ENCODE measurements at places on chromosomes 1 and 21.

- no peak for DNase-seq
These were observed 177.5 kb downstream of the LMO4 start for GRCh38 chr1:87506147-87506546.

DNA sequence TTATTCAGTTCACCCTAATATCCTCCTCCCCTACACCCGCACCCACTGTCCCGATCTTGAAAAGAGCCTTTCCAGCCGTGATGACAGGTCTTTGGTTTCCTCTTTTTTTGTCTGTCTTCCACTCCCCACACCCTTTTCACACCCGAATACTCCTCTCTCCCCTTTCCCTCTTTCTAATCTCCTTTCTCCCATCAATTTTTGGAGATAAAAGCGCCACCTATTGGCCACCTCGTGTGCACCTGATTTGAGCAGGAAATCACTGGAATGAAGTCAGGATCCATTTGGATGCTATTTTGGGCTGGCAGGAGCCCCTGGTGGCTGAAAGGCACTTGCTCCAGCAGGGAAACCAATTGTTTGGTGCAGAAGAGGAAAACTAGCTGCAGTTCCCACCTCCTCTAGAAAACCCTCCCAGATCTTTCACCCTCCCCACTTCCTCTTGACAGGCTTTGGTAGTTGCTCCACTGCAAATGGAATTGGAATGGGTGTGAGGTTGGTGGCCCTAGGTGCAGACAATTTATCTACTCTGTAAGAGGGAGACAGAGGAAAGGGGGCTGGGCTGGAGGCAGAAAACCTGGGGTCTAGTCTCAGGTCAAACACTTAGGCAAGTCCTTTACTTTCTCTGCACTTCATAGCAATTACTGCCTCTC lies 8.4 kb downstream of the FOXE3 start:
- DNase-seq = peak; percentile 53

DNA sequence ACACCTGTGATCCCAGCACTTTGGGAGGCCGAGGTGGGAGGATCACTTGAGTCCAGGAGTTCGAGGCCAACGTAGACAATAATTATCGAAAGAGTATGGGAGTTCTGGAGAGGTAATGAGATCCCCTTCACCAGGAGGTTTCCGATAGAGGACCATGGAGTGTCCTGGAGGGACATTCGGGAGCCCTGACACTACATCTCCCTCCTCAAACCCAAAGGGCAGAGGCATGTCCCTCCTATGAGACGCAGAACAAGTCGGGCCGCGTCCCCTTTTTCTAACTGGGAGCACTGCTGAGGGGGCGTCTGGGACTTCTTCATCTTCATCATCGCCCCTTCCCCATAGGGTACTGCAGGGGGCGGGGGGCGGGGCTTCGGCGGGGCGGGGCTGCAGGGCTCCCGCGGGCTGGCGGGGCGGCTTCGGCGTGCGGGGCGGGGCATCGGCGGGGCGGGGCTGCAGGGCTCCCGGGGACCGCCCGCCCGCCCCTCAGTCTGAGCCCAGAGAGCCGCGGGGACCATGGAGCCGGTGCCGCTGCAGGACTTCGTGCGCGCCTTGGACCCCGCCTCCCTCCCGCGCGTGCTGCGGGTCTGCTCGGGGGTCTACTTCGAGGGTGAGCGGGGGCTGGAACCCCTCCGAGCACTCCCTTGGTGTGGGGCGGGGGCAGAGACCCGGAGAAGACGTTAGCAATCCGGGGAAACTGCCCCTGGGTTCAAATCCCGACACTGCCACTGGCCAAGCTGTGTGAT lies at the start of gene THEMIS2:
THEMIS2 (plus strand) TSS at position 486 of the 743 bp plus-strand sequence; CDS start at position 514, 28 bp downstream.
- DNase-seq = no peak

- DNase-seq = no peak
These were observed 9.3 kb downstream of the ATP1A2 start for GRCh38 chr1:160124705-160125478.

GRCh38 chr1:96096613-96097321 lies 624.8 kb upstream of the PTBP2 start:
- DNase-seq = no peak

DNA sequence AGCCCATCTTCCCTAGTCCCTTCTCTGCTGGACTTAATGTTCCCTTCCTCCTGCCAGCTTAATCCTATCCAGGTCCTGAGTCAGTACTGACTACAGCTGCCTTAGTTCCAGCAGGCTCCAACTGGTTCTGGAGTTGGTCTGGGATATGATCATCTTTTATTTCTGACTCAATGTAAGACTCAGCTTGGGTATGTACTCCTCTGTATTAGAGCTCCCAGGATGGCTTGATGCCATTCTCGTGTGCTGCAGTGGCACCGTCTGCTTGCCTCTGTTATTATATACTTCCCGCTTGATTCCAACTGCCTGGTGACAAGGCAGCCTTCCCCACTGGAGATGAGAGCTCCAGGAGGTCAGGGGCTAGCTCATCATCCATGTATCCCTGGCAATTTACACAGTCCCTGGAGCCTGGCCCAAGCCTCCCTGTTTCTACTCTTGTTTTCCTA lies 164.4 kb upstream of the DPT start:
- peak; percentile 23 for DNase-seq

- peak; percentile 61 for DNase-seq
These were observed 85.5 kb downstream of the CLIC4 start for GRCh38 chr1:24830680-24831272.
